ENCODE measurements at places on chromosomes 2 and 18.

DNA sequence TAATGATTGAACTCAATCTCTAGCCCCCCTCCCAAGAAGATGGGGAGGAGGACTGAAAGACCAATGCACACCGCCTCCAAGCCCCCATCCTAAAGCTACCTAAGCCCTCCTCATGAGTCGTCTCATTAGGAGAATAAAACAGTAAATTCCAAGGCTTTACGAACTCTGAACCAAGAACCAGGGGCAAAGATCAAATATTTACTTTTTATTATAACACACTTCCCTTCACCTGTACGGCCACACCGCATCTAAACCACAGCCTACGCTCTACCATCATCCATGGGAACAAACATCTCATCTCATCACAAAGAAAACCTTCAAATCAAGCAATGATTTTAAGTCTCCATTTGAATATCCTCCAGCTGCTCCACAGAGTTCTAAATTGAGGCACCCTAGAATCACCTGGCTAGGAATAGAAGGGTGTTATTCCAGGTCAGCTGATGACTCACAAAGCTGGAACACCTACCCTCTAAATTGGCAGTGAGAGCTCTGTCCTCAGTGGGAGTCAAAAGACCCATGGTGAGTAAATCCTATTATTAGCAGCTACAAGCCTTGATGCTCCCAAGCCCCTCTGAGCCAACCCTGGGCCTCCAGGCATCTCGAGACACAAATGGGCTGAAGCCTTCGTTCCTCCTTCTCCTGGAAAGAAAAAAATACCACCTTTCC lies 45.6 kb upstream of the BZW1 start:
- peak; percentile 28 for DNase-seq

DNA sequence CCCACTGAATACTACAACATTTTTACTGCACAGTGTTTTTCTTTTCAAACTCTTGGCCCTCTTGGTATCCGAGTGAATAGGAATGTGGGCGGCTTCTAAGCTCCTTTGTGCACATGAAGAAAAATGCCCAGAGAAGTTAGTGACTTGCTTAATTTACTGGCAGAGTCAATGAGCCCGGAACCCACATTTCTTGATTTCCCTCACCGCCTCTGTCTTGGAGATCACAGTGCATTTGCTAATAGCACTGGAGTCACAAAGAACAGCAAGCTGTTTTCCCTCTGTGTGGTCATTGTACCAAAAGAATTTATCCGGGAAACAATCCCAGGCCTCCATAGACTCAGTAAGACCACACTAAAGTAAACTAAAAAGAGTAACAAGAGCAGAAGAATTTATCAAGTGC lies 18.9 kb downstream of the STON1 start:
- DNase-seq, result no peak

GRCh38 chr2:9948721-9949120 lies 2.8 kb upstream of the GRHL1 start:
- no peak for DNase-seq

DNA sequence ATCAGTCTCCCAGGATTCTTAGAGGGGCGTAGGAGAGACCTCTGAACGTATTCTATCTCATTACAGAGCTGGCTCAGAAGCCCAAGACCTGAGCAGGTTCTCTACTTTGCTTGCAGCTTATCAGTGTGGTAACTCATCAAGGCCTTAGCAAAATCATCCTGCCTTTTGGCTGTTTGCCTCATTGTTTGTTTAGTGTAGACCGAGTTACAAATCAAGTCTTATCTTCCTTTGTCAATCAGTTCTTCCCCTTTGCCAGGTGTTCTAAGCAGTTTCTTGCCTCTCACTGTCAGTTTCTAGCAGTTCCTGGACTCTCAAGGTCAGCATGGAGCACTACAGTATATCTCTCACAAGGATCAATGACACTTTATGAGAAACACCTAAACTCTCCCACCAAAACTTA lies 30.9 kb upstream of the NAB1 start:
- no peak for DNase-seq

DNA sequence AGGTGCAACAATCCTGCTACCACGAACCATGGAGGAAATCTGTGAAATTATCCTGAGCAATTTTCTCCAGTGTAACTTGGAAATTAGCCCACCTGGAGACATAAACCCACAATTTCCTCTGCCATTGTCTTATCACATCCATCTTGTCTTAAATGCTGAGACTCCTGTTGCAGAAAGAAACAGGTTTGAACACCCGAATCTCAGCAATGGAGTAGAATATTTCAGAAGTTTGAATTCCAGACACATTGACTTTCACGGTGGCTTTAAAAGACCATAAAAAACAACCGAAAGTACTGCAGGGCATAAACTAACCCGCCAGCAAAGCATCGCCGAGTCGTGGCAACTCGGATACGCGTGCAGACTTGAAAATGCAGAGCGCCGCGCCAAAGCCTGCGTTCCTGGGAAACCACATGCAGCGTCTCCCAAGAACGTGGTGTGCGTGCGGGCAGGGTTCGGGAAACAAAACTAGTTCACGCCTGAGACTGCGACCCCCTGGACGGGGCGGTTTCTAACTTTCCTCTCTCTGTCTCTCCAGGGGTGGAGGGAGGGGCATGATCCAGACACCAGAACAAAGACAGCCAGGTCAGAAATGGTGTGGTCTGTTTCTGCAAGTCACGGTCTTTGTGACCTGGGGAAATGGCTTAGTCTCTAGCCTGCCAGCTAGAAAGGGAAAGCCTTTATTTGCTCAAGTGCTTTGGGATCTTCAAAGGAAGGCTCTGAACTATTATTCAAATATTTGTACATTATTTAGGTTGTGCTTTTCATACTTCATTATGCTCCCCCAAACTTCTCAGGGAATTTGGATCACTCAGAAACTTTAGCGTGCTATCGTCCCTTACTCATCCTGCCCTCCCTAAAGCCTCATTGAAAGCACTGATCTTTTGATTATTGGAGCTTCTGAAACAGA lies 26.9 kb upstream of the KCTD1 start:
- peak; percentile 89 for DNase-seq

- DNase-seq, result no peak
Observed at GRCh38 chr18:48859311-48860268, 91.2 kb downstream of the SMAD7 start.

GRCh38 chr2:112658301-112658700 lies 12.6 kb downstream of the SLC20A1 start:
- no peak for DNase-seq

- no peak for DNase-seq
Observed at GRCh38 chr2:44433895-44434294, 72.1 kb downstream of the CAMKMT start.

DNA sequence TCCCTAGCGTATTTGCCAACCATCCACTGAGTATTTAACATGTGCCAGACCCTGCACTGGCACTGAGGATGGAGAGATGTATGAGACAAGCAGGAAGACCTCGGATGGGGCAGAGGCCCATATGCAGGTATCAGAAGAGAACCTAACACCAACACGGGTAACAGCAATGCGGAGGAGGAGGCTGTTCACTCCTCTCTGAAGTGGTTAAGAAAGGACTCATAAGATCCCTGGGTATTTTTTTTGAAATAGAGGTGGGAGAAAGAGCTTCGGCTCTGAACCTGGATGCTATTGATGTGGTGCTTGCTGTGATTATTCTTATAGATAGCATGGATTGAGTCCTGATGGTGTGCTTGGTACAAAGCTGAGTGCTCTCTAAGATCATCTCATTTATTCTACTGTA lies 418.3 kb downstream of the LPIN1 start:
- no peak for DNase-seq

GRCh38 chr18:76495006-76495370 lies at the start of gene ZNF516:
ZNF516 (minus strand) TSS chr18:76495242; CDS start chr18:76443054, 52,188 bp downstream.
- DNase-seq, result peak; percentile 11

GRCh38 chr2:78127424-78127823 lies 605.2 kb upstream of the LRRTM4 start:
- DNase-seq, result no peak

DNA sequence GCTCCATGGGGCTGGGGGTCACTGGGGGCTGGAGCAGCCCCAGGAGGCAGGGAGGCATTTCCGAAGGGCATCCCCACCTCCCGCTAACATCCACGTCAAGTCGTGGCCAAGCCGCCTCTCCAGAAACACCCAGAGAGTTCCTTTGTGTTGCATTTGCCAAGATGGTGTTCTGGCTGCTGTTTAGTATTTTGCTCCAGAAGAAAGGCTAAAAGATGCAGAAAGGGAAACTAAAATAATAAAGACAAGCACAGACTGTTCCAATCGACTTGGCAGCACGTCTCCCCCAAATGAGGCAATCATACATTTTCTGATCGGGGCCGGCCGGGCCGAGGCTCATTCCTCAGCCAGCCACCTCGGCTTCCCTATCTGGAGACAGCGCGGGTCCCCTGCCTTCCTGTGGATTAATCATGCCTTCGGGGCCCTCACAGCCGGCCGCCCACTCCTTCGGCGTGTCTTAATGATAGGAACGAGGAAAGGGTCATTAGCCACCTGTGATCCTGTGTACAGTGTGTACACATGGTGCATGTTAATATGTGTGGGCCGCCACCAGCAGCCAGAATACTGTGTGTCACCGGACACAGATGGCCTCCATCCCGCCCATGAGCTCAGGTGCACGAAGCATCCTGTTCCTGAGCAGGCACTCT lies 169.2 kb downstream of the KLHL29 start:
- DNase-seq, result peak; percentile 70

DNA sequence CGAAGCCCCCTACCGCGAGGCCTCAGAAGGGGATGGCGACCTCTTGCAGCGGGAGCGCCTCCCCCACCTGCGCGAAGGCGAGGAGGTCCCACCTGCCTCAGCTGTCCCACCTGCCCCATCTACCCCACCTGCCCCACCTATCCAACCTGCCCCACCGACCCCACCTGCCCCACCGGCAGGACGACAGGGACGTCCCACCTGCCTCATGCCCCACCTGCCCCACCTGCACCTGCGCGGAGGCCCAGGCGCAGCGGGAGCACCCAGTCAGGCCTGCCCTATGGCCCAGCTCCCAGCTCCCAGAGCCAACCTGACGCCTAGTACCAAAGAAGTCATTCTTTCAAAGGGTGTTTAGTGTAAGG lies 489.1 kb upstream of the SMIM21 start:
- no peak for DNase-seq

GRCh38 chr2:122112216-122113005 lies 357.0 kb downstream of the TSN start:
- no peak for DNase-seq

DNA sequence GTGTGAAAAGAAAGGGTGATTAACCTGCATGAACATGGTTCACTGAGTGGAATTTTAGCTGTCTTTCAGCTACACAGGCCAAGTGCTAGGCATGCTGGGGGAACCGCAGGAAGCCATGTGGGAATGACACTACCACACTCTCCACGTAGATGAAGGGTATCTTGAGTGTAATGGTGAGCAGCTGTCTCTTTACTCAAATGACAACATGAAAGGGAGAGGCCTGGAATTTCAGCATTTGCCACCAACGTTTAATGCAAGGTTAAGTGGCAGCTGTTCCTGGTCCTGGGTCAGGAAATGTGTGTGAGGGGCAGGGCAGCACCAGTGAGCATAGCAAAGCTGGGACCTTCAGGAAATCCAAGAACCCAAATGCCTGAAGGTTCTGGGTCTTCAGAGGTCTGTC lies 588.4 kb downstream of the SLC4A3 start:
- DNase-seq, result peak; percentile 45

- DNase-seq, result no peak
Observed at GRCh38 chr18:6927153-6927552, 190.4 kb downstream of the LAMA1 start.

DNA sequence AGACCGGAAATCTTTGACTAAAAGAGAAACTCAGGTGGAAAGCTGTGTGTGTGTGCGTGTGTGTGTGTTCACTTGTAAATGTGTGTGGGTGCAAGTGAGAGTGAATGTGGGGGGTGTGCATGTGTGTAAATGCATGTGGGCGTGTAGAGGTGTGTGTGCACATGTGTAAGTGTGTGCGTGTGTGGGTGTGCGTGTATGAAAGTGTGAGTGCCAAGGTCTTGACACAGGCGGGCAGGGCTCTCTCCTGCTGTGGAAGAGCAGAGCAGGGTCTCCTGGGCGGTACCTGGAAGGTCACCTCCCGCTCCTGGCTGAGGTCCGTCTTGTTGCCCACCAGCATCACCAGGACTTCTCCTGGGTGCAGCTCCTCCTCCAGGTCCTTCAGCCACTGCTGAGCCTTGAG lies 10.6 kb downstream of the PRLH start:
- no peak for DNase-seq

DNA sequence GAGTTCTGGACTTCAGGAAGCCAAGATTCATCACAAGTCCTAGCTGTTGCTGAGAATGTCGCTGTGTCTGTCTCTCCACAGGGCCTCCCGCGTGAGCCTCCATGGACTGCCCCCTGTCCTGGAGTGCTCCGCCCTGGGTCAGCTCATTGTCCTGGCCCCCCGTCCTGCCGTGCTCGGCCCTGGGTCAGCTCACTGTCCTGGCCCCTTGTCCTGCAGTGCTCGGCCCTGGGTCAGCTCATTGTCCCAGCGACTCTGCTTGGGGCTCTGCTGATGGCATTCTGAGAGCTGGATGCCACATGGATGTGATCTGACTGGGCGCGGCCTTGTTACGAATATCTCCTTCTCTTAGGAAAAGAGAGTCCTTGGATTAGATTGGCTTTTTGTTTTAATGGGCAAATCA lies 78.5 kb downstream of the EIPR1 start:
- DNase-seq, result no peak

DNA sequence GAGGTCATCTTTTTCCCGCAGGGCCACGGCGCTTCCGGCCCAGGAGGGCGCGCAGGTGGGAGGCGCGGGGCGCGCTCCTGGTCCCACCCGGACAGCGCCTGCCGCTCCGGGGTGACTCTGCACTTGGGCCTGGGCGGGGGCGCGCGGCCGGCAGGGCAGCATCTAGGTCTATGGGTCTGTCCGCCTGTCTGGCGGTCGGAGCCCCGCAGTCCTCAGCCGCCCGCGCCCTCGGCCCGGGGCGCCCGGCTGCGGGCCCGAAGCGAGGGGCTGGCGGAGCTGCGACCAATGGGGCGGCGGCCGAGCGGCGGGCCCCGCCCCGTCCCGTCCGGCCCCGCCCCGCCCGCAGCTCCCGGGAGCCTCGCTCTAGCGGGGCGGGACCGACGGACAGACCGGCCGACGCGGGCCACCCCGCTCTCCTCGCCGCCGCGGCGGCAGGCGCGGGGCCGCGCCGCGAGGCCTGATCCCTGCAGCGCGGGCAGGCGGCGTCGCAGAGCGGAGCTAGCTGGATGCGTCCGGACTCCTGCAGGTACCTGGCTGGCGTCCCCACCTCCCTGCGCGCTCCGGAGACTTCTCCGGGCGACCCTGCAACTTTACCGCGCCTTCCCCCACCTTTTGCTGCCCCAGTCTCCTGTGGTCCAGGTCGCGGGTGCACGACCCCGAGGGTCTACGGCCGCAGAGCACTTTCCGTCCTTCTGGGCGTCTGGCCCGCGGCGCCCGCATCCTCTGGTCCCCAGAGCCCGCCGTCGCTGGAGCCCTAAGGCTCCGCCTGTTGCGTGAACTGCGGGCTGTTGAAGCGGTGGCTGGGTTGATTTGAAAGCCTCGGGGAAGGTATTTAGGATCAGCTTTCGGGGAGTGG lies at the start of gene KCNS3:
Gene KCNS3, plus strand, starts transcription at position 387 of the 856 bp plus-strand sequence. CDS start 52,342 bp downstream, outside the sequence.
- peak; percentile 57 for DNase-seq

DNA sequence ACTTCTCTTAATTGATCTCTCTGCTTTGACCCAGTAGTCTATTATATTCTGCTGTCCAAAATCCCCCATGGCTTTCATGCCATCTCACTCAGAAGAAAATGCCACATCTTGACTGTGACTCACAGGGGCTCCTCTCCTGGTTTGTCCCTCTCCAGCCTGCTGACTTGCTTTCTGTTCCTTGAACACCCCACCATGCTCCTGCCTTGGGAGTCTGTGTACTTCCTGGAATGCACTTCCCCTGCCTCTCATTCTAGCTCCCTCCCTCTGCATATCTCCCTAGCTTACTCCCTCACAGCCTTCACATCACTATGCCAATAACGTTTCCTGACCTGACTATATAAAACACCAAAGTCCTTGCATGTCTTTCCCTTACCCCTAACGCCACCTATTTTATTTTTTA lies 167.2 kb downstream of the TRIB2 start:
- no peak for DNase-seq
